ENCODE measurements at places on chromosomes 5 and 9.

DNA sequence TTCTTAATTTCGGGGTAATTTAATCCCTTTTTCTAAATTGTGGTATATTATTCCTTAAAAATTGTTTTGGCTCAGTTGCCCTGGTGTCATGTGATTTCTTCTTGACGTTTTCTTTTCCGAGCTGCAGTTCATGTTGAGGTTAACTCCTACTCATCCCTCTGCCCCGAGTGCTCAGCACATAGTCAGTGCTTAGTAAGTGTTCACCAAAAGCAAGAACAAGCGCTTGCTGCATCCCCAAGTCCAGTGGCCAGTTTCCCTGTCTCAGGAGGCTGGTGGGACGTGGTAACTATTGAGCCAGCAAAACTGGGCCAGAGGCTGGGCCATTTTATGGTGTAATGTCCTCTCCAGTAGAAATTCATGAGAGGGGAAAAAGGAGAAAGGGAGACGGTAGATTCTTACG, 23.3 kb downstream of the TRIO start:
- DNase-seq = peak; percentile 43

DNA sequence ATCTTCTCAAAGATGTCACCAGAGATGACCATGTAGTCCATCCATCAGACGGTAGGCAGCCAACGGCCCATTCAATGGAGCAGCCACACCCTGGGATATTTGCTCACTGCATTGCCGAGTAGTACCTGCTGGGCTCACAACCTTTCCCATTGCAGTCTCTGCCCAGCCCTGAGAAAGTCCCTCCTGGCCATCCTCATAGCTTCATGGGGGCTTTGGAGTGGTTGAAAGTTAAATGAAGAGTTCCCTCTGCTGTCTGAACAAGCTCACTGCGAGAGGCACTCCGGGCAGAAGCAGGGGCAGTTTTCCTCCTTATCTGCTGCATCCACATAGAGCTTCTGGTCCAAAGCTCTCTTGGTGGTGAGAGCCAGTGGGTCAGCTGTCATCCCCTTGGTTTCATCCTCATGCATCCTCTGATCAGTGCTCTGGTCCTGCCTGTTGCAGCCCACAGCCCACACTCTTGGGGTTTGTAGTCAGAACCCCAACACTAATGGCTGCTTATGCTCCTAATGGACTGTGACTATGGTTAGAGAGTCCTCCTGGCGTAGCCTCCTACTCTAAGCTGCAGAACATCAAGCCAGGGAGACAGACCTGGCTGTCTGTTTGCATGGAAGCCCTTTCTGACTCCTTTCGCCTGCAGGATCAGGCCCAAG, 23.3 kb downstream of the TNFSF8 start:
- peak; percentile 49 for DNase-seq

- peak; percentile 44 for DNase-seq
These were observed at the start of gene SLC25A48 for GRCh38 chr5:135834639-135835529. Gene SLC25A48, plus strand, starts transcription at chr5:135834663. Its CDS starts 185 bp downstream, at chr5:135834848.

GRCh38 chr5:67178966-67179365, 17.6 kb downstream of the CD180 start:
- DNase-seq = peak; percentile 74

DNA sequence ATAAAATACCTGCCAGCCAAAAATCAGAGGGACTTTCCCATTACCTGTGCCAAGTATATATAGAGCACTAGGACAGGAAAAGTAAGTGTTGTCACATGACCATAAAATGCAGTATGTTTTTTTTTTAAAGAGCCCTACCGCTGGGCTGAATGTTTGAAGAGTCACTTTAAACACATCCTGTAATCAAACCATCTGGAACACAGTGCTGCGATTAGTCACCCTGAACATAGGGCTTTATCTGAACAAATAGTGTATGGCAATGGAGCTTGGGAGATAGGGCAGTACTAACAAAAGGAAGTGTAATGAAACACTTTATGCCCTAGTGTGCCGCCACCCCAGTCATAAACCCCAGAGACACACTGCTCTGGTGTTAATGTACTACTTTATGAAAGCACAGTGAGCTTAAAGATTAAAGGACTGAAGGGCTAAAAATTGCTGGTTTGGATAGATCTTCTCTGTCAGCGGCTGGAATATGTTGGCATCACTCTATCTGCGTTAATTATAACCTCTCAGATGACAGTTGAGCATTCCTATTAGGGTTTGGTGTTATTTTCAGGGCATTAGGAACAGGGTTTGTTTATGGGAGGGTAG, 90.4 kb downstream of the ZNF608 start:
- DNase-seq = no peak

DNA sequence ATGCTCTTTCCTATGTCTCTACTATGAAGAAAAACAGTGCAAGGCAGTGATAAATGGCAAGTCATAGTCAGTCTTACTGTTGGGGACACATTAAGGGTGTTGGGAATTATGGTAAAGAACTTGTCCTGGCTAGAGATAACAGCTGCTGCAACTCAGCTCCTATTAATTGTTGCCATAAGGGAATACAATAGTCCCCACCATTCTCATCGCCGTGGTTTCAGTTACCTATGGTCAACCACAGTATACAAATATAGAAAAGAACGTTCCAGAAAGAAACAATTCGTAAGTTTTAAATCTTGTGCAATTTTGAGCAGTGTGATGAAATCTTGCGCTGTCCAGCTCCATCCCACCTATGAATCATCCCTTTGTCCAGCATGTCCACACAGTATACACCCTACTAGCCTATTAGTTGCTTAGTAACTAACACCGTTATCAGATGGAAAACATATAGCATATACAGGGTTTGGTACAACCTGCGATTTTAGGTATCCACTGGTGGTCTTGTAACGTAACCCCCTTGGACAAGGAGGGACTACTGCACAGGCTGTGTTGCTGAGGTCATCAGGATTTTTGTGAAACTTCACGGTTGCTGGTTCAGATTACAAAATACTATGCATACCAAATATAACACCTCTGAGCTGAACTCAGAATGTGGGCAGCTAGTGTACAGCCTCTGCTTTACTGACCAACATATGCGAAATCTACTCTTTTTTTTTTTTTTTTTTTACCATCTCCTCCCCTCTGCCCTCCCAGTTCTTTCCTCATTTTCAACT, 53.5 kb downstream of the ZFR start:
- DNase-seq = peak; percentile 83

DNA sequence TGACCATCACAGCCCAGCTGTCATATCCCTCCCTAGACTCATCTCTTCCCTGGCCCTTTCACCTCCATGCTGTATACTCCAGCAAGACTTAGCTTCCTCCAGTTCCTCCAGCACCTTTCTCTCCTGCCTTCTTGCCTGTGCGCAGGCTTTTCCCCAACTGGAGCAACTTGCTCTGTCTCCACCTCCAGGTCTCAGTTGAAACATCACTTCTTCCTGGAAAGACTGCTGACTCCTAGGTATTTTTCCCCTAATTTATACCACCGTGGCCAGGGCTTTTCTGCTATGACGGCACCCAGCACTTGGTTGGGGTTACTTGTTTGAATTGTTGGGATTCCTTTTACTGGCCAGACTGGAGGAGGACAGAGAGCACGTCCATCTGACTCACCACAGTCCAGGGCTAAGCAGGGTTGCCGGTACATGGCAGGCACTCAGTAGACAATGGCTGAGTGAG, 67.5 kb downstream of the KCNIP1 start:
- no peak for DNase-seq

DNA sequence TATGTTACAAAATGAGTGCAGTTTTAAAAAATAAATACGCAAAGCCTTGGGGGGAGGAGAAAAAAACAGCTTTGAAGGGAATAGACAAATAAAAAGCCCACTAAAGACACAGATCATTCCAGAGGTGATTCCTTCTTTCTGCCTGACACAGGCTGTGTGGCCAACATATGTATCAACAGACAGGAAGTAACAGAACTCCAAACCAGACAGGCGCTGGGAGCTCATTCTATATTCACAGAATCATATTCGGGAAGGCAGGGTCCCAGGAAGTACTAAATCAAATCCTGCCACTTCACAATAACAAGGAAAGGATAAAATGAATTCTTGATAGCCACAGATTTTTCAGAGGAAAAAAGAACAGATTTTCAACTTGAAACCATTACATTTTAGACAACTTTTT, 62.1 kb downstream of the SEMA5A start:
- no peak for DNase-seq

DNA sequence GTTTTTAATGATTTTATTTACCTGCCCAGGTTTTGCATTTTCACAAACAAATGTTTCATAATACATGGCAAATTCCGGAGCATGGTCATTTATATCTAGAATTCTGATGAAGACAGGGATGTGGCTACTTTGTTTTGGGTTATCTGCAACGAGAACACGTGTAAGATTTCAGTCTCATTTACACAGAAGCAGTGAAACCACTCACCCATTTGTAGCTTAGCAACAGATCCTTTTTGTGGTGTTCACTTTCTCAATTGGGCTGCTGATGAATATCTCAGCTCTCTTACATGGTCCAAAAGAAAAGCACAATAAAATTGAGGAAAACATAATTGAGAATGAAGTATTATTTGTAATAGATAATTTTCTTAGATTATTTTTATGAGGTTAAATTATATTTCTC, 148.6 kb downstream of the CDH9 start:
- no peak for DNase-seq

GRCh38 chr9:4106760-4107143, 193.1 kb downstream of the GLIS3 start:
- no peak for DNase-seq

DNA sequence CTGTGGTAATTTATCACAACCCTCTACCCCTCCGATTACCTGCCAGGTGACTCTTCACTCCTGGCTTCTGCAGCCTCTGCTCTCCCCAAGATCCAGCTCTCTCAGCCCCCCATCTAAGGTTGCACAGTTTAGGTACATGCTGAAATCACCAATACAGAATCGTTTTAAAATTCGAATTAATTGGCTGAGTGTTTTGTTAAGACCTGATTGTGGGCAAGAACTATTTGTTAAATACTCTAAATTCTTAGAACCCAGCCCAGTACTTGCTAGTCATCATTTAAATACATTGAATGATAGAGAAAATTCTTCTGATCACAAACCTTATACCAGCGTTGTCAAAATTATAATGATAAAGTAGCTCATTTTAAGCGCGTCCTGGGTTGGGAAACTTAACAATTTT, 147.5 kb upstream of the CDKN2B start:
- no peak for DNase-seq

DNA sequence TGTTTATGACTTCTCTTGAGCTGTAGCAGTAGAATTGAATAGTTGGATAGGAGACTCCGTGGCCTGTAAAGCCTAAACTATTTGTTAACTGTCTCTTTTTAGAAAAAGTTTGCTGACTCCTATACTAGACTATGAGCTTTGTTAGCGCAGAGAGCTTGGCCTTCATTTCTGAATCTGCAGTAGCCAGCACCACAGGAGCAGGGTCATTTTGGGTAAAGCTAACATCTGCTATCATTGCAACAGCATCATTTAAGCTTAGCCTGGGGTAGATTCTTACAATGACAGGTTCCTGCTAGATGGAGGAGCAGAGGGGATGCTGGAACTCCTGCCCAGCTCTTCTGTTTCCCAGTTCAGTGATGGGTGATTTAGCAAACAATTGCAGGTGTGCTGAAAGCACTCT, 133.7 kb upstream of the ASTN2 start:
- DNase-seq = no peak

DNA sequence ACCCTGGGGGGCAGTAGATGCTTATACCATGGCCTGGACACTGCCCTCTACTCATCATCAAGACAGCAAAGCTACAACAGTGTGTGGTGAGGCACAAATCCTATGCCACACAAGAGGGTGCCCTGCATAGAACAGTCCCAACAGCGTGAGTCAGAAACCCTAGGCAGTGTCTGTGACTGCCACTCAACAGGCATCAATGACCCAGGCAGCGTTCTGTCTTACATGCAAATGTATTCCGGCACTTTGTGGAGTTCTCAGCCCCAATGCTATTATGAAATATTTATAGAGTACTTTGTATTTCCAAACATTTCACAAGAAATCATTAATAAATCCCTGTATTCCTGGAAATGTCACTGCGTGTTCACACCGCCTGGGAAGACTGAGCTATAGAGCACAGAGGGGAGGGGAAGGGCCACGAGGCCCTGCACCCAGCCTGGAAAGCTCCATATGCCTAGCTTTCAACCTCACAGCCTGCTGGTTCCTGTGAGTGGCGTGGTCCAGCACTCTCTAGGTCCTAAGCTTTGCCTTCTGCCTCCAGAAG, 77.7 kb downstream of the NIPSNAP3B start:
- DNase-seq = no peak

- DNase-seq = no peak
These were observed 22.5 kb downstream of the APBA1 start for GRCh38 chr9:69649566-69650250.

DNA sequence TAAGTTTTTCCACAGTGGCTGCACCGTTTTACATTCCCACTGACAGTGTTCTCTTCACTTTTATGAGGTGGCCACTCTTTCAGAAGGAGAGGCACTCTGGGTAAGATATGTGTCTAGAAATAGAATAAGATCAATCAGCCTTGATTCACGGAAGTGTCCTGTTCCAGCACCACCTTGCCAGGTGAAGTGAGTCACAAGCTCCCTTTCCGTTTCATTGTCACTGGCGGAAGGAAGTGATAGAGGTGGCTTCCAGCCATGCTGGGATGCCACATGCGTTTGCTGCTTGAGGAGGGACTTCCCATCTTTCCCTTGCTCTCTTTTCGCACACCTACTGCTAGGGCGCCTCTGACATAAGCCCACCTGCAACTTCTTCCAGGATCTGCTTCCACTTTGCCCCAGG, 217.1 kb downstream of the PIK3R1 start:
- DNase-seq = no peak

DNA sequence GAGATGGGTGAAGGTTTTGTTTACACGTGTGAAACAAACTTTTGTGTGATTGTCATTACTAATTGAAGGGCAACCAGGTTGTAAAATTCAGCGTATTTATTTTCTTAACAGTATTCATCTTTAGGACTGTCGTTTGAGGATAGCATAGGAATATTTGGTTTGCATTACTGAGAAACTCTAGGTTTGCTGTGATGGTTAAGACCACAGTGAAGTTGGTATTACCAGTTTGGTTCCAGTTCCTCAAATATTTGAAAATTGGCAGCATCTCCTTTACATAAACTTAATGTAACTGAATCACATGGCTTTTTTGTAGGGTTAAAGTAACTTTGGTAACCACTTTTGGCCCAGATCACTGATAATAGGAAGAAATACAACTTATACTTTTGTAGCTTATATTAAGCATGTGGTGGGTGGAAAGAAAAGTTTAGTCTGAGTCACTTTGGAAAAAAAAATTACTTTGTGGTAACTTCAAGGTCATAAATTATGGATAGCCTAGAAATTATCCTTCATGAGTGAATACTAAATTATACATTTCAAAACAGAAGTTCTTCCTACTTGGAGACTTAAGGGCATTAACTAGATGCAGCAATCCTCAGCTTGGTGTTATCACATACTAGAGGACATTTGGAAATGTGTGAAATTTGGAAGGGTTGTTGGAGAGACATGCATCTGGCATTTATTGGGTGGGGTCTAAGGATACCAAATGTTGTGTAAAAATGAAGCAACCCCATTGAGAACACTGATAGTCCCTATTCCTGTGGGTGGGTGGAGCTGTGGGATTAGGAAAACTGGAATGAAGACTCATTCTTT, 33.9 kb downstream of the G3BP1 start:
- peak; percentile 53 for DNase-seq

Data from inflammatory macrophage treated with lipopolysaccharide for 4 hours (primary cell).